ENCODE measurements at places on chromosomes 4 and X. TPM values are rescaled to one million over a fixed set of nuclear protein-coding genes. Genes with fewer than 3 reads are reported as not detected.

The FGF16 gene
- total RNA-seq, result not detected

The MECP2 gene
- 26.4 TPM for total RNA-seq

The LNX1 gene
- not detected for total RNA-seq

The HSD17B13 gene
- 0.05 TPM for total RNA-seq

The AWAT2 gene
- not detected for total RNA-seq

The FAM9B gene
- not detected for total RNA-seq

The ACE2 gene
- total RNA-seq, result not detected

The BCAP31 gene
- 398 TPM for total RNA-seq

The CC2D2A gene
- total RNA-seq, result 13.2 TPM

The SUPT20HL1 gene
- total RNA-seq, result not detected

The PWWP3B gene
- total RNA-seq, result not detected

The ADH6 gene
- 0.05 TPM for total RNA-seq

The F8A1 gene
- total RNA-seq, result 95.5 TPM

The NKX3-2 gene
- 0.15 TPM for total RNA-seq

The DDX53 gene
- total RNA-seq, result not detected

The NIPAL1 gene
- 0.94 TPM for total RNA-seq

The ANKRD37 gene
- 2.3 TPM for total RNA-seq

The GALNT7 gene
- 29.5 TPM for total RNA-seq

The IL13RA2 gene
- total RNA-seq, result 0.06 TPM

The ZNF81 gene
- 4.8 TPM for total RNA-seq

The DOCK11 gene
- total RNA-seq, result 4.1 TPM

The LRIT3 gene
- 0.06 TPM for total RNA-seq

The VCX3A gene
- not detected for total RNA-seq

The CACNA1F gene
- not detected for total RNA-seq

The TBX22 gene
- total RNA-seq, result not detected

The SLAIN2 gene
- 17.5 TPM for total RNA-seq

The CENPVL2 gene
- not detected for total RNA-seq

The MSX1 gene
- 10.9 TPM for total RNA-seq

Data from A549 treated with DMSO at 1 μM for 4 hours (cell line).